ENCODE measurements at places on chromosomes 12 and 14.

DNA sequence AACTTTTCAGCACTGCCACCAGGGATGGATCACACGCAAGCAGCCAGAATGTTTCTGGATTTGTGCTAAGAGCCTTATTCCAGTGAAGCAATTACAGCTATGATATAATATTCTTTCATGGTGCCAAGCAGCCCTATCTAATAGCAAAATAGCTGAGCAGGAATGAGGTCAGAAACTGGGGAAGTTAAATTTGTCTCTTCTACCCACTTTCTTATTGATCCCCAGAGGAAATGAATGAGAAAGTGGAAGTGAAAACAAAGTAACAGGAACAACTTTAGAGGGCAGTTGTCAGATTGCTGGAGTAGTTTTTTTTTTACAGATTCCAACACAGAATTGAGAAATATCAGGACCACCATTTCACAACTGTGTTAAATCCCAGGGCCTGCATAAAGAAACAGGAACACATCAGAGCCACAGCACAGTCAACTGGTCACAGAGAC lies 44.8 kb downstream of the GCH1 start:
- DNase-seq: no peak

- DNase-seq: no peak
Observed at GRCh38 chr12:18057051-18057450, 32.9 kb downstream of the RERGL start.

DNA sequence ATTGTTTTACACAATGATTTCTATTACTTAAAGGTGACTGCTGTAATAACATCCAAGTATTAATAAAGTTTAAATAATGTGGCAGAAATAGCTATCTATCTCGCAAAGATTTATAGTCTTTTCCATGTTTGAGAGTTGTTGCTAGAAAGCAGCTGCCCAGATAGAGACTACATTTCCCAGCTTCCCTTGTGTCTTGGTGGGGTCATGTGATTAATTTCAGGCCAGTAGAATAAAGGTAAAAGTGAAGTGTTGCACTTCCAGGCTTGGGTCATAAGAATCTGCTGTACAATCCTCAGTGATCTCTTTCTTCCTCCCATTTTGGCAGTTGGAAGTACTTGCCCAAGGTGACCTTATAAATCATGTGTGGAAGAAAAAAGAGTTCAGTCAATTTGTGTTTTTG lies 449.7 kb upstream of the USP15 start:
- no peak for DNase-seq

DNA sequence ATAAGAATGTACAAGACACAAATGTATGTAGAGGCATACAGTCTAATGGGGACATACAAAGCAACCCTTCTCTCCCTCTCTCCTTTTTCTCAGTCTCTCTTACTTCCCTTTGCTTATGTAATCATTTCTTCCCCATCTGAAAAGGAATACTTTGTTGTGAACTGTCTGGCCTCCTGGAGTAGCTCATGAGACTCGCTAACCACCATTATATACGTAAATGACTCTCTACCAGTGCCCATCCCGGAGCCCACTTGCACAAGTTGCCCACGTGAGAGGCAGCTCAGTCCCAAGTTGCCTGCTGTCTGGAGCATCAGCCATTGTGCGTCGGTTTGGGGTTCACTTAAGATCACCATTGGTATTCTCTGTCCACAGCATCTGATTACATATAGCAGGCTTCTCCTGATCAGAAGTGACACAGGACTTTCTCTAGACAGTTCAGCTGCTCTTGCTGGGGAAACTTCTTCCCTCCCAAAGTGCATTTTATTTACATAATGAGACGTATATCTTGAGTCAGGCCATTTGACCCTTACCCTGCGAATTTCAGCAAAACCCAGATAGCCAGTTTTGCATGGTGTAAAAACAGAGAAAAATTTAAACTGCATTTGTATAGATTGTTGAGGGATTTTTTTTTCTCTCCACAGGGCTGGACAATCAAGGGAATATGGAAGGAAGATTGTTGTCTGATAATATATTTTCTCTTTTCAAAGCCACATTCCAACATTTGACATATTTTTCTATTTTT lies 220.7 kb upstream of the EGLN3 start:
- DNase-seq: no peak

- no peak for DNase-seq
Observed at GRCh38 chr12:128792398-128792797, 31.4 kb downstream of the SLC15A4 start.

GRCh38 chr12:128820723-128821432 lies 2.9 kb downstream of the SLC15A4 start:
- no peak for DNase-seq

DNA sequence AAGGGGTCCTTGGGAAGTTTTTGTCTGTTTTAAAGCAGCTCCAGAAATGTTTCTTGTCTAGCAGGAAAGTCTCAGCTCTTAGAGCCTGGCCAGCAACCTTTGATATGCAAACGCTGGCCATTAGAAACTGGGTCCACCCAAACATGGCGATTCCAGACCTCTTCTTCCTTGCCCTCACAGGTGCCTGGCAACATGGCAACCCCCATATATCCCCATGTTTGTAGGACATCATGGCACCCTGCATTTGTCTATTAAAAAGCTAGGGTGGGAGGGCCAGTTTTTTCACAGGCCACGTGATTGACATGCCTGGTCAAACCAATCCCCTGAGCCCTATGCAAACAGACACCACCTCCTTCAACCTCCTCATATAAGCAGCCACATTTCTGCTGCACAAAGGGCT lies 848.7 kb upstream of the FOXG1 start:
- no peak for DNase-seq

DNA sequence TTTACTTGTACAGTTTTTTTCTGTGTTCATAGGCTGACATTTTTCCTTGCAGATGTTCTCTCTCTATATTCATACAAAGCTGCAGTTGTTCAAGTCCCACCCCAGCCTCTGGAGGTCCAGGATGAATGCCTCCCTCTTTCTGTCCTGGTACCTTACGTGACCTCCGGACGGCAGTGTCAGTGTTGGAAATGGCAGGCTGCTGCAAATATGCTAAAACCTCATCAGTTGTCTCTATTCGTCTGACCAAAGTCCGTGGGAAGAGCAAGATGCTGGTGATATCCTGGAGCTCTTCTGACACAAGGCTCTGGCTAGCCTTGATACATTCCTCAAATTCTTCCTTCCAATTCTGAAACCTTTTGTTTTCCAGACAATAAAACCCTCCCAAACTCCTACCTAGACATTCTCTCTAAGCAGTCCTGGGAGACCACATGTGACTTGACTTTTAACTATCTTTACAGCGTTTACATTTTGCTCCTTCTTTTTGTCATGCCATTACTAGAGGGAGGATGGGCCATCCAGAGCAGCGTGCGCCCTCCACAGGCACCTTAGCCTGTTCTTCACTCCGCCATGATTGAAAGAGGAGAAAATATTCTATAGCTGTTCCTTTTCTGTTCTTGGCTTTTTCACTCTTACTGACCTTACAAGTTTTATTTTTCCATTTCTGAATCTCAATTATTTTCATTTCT lies 143.6 kb downstream of the RGS6 start:
- no peak for DNase-seq

- DNase-seq: no peak
Observed at GRCh38 chr14:99127651-99128167, 144.3 kb downstream of the BCL11B start.

GRCh38 chr12:116922194-116922897 lies 11.6 kb downstream of the FBXW8 start:
- no peak for DNase-seq

DNA sequence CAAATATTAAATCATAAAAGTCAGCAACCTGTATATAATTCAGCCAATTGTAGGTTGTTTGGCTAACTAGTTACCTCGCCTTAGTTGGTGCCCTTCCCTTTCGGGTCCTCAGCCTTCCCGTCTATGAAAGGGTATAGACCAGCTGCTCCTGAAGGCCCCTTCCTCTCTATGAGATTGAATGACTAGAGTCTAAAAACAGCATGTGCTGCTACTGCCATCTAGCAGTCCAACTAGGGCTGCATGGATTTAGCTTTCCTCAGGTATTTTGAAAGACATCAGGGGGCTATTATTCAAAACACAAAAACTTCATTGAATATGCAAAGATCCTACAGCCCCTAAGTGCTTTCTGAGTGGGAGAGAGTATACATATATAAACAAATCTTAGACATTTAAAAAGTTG lies 37.0 kb upstream of the TMEM263 start:
- no peak for DNase-seq

- DNase-seq: no peak
Observed at GRCh38 chr12:3453990-3454680, 36.9 kb upstream of the PRMT8 start.

DNA sequence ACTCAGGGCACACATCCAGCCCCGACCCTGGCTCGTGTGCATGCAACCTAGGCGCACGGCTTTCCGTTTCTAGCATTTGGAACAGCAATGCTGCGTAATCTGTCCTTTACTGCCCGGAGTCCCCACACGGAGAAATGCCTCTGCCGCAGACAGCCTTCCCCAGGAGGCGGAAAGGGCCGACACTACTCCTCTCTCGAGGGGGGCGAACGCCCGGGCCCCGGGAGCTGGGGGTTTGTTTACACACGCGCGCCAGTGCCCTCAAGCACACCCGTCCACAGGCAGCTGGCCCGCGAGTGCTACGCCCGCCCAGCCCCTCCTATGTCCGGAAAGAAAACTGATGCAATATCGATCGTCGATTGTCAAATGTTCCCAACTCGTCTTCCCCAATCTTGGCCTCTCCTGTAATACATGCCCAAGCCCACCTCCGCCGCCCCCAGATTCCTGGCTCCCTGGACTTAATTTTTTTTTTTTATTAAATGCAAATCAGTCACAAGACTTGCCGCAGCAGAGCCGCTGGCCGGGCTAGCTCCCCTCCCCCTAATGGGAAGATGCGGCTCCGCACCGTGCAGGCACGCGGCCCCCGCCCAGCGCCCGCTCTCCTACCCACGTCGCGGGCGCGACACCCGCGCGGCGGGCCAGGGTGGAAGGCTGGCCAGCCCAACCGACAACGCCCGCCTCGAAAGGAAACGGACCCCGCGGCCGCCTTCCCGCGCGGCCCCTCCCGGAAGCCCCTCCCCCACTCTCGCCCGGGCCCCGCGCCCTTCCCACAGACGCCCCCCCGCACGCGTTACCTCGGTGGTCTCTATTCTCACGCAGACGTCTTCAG lies 642 bp downstream of the SLC38A2 start:
- no peak for DNase-seq

GRCh38 chr12:64323476-64324225 lies 66.9 kb downstream of the C12orf56 start:
- no peak for DNase-seq

GRCh38 chr14:88611878-88612277 lies 49.0 kb downstream of the ZC3H14 start:
- DNase-seq: no peak

DNA sequence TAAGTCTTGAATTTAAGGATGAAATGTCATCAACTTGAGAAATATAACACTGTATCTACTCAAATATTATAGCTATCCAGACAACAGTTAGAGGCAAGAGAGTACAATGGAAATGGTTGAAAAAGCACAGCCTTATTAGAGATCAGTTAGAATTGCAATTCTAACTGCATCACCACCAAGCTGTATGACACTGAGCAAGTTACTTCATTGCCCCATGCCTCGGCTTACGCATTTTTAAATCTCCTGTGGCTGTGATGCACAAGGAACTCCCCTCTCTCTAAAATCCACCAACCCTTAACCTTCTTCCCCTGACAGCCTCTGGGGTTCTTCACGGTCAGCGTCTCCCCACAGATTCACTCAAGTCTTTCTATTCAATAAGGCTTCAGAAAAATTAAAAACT lies 75.1 kb downstream of the MED13L start:
- no peak for DNase-seq

DNA sequence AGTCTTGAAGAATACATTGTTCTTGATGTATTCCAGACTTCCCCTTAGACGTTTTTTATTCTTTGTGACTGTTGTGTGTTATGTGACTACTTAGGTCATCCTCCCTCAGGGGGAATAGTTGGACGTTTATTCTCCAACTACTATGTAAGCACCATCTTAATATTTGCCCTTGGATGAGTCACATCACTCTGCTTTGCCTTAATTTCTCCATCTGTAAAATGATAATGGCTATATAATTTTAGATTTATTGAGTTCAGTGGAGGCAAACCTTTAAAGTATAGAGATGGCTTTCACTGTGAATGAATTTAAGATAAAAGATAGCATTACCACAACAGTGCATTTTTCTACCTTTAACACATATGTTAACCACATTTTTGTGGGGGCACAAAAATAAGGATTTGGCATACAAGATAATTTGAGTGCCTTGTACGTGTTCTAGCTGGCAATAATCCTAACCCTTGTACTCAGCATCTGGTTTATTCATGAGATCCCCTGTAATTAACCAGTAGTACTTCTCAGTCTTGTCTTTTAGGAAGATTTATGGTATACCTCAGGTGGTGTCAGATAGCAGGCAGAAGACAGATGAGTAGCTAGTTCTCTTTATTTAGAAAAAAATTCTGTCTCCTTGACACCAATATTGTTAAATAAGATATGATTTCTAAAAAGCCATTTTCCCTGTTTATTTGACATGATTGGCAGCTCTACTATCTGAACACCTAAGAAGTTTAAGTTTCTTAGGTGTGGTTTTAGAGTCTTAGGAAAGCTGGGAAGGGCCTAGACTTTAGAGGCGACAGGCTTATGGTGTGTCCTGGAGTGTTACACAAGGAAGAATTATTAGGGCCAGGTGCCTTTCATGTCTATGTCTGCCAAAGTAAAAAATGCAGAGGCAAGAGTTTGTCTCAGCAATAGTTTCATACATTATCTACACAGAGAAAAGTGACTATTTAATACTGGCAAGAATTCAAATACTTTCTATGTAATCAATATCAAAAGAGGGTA lies 152.3 kb downstream of the RAD51B start:
- no peak for DNase-seq

DNA sequence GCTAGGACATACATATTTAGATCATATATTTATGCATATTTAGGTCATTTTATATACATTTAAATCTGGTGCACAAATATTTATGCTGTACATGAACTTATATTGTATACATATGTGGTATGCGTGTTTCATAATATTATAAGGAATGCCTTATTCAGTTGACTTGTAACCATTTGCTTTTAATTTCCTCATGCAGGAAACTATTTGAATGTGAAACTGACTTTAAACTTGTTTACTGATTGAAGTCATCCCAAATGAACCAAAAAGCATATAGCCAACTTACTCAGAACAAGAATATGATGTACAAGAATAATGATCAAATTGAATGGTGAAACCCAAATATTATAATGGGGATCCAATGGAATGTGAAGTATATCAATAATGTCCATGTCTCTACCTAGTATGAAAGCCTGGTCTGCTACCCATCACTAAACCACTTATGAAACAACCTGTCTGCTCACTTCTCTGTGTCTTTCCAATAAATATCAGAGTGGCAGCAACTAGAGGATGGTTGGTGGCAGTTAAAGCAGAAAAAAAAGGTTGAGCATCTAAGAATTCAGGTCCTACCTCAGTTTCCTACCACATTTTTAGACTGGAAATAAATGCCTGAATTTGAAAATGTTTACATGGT lies 38.3 kb downstream of the RPS6KA5 start:
- no peak for DNase-seq

- no peak for DNase-seq
Observed at GRCh38 chr14:56501909-56502530, 77.6 kb upstream of the TMEM260 start.

Measured in activated CD8-positive, alpha-beta memory T cell treated with anti-CD3 and anti-CD28 coated beads for 48 hours (primary cell).